ENCODE measurements at places on chromosomes 7 and 10. TPM values are rescaled to one million over a fixed set of nuclear protein-coding genes. Genes with fewer than 3 reads are reported as not detected.

NUTM2E gene
- not detected for total RNA-seq

EBF3 gene
- 10.6 TPM for total RNA-seq

LIPM gene
- total RNA-seq, result not detected

HK1 gene
- 106 TPM for total RNA-seq

ASB10 gene
- total RNA-seq, result not detected

MALRD1 gene
- total RNA-seq, result 2.0 TPM

CALHM2 gene
- total RNA-seq, result 94.3 TPM

LIPJ gene
- not detected for total RNA-seq

- no peak overlapping the region for H3K4me3 ChIP-seq
- H3K27ac ChIP-seq, result no peak overlapping the region
- H3K27me3 ChIP-seq, result no peaks in the 10 kb centered on the region
- no peaks in the 10 kb centered on the region for H3K4me1 ChIP-seq
- DNase-seq, result no peak
- peaks cover 10% of the 10 kb centered on the region for H3K36me3 ChIP-seq
These were observed 78.5 kb downstream of the RBM33 start for GRCh38 chr7:155722936-155723335.

- no peak overlapping the region for H3K27ac ChIP-seq
- no peaks in the 10 kb centered on the region for H3K4me1 ChIP-seq
- no peak for DNase-seq
- H3K4me3 ChIP-seq, result no peak overlapping the region
- H3K27me3 ChIP-seq, result no peaks in the 10 kb centered on the region
- no peaks in the 10 kb centered on the region for H3K36me3 ChIP-seq
These were observed 15.0 kb upstream of the ARMC3 start for GRCh38 chr10:22912763-22913384.

DNA sequence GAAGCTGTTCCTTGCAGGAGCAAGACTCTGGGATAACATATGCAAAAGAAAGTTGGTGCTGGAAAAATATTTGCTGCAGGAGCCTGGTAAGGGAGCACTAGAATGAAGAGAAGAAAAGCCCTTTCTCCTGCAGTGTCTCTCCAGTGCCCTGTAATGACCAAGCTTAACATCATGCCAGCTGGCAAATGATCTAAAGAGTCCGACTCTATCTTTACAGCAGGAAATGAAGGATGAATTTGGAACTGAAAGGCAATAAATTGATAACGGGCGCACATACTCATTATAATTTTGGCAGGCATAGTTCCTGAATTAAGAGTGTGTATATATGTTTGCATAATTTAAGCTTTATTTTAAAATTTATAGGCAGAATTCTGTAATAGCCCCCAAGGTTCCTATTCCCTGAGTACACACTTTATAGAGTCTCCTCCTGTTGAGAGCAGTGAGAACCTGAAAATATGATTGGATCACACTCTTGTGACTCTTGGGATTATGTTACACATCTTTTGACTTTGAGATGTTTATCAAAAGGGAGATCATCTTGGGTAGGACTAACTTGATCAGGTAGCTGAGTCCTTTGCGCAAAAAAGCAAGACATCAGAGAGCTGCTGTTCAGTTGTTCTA, 299.0 kb upstream of the MBL2 start:
- no peak overlapping the region for H3K27ac ChIP-seq
- H3K4me3 ChIP-seq, result no peak overlapping the region
- no peaks in the 10 kb centered on the region for H3K4me1 ChIP-seq
- no peaks in the 10 kb centered on the region for H3K36me3 ChIP-seq

DNA sequence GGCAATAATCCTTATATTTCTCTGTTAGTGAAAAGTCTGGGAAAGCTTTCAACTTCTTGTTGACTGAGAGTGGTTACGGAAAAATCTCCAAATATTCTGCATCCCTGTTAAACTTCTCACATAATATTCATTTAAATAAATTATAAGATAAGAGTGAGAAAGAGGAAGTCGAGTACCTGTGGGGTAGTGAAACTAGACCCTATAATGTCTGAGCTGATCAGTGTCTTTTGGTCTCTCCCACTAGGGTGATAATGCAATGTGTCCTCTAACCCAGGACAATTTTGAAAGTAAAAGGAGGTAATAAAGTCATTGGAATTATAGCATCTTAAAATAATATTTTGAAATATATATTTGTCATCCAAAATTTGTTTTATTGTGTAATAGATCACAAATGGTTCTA, 2.1 kb upstream of the AGR3 start:
- no peaks in the 10 kb centered on the region for H3K27me3 ChIP-seq
- no peak overlapping the region for H3K4me3 ChIP-seq
- no peak for DNase-seq
- no peak overlapping the region for H3K27ac ChIP-seq
- H3K36me3 ChIP-seq, result no peaks in the 10 kb centered on the region

GRCh38 chr7:150846291-150847115, 5.8 kb upstream of the AOC1 start:
- H3K27ac ChIP-seq, result peak overlapping the region; percentile 13
- peak; percentile 74 for DNase-seq
- peaks cover 9% of the 10 kb centered on the region for H3K4me1 ChIP-seq
- no peaks in the 10 kb centered on the region for H3K36me3 ChIP-seq
- no peaks in the 10 kb centered on the region for H3K27me3 ChIP-seq

GRCh38 chr7:22662556-22663356, 64.2 kb upstream of the IL6 start:
- DNase-seq, result no peak
- no peaks in the 10 kb centered on the region for H3K36me3 ChIP-seq

DNA sequence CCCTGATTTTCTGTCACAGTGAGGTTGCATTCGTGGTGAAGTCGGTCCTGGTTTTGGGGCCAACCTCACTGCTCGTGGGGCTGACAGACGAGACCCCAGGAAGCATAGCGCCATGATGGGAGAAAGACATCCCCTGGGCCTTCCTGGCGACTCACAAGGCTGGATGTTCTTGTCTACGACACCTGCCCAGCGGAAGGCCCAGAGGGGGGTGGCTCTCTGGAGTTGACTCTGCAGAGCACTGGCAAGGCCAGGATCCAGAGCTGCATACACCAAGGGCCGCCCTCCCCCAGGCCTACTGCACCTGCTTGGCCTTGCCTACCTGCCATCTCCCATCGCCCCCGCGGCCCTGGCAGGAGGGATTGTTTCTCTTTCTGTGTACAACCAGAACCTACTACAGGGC, 608.9 kb downstream of the PTPRN2 start:
- no peak for DNase-seq
- H3K27me3 ChIP-seq, result no peaks in the 10 kb centered on the region
- no peaks in the 10 kb centered on the region for H3K4me1 ChIP-seq
- H3K27ac ChIP-seq, result no peak overlapping the region
- no peaks in the 10 kb centered on the region for H3K36me3 ChIP-seq

GRCh38 chr7:875476-876076, 778 bp upstream of the GET4 start:
- peak overlapping the region; percentile 51 for H3K4me3 ChIP-seq
- DNase-seq, result peak; percentile 92
- no peaks in the 10 kb centered on the region for H3K27me3 ChIP-seq
- H3K27ac ChIP-seq, result peak overlapping the region; percentile 91

GRCh38 chr10:124018886-124019525, 74.4 kb downstream of the CHST15 start:
- no peak overlapping the region for H3K4me3 ChIP-seq
- H3K36me3 ChIP-seq, result no peaks in the 10 kb centered on the region
- DNase-seq, result no peak

DNA sequence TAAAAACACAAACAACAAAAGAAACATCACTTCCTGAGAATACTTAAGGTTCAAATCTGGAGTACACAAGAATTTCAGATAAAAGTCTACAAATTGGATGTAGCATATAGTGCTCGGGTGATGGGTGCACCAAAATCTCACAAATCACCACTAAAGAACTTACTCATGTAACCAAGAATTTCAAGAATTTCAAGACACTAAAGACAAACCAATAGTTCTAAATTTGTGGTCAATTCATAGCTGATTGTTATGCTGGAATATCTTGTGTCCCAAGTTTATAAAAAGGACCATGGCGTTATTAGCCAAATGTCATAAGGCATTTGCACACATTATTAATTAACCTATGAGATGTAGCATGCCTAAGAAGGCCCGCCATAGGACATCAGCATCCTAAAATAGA, 1204.1 kb upstream of the AUTS2 start:
- H3K27me3 ChIP-seq, result no peaks in the 10 kb centered on the region
- no peak overlapping the region for H3K27ac ChIP-seq
- no peak for DNase-seq

DNA sequence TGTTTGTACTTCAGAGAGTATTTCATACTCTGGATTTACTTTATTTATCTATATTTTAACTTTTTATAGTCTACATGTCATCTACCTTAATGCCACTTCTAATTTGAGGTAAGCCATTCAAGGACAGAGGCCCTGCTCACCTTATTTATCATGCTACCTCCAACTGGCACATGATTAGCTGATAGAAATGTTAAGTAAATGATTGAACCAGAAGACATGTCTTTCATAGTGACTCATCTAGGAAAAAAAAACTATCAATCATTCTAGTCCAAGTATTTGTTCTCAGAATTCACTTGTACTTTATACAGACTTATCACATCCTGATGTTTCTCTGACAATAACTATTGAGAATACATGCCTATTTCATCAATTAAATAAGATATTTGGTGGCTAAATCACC, 856.3 kb downstream of the XPNPEP1 start:
- H3K27ac ChIP-seq, result no peak overlapping the region
- H3K4me3 ChIP-seq, result no peak overlapping the region

- no peak overlapping the region for H3K27ac ChIP-seq
- no peak overlapping the region for H3K4me3 ChIP-seq
These were observed 88.2 kb downstream of the ELFN1 start for GRCh38 chr7:1758028-1758858.

- H3K4me3 ChIP-seq, result peak overlapping the region; percentile 21
- H3K27me3 ChIP-seq, result no peaks in the 10 kb centered on the region
- no peak for DNase-seq
- peaks cover 24% of the 10 kb centered on the region for H3K4me1 ChIP-seq
- H3K36me3 ChIP-seq, result peaks cover 5% of the 10 kb centered on the region
- H3K27ac ChIP-seq, result peak overlapping the region; percentile 67
These were observed 82.1 kb upstream of the PDGFA start for GRCh38 chr7:601595-602340.

GRCh38 chr7:712381-713138, 13.9 kb upstream of the DNAAF5 start:
- no peak for DNase-seq
- no peaks in the 10 kb centered on the region for H3K36me3 ChIP-seq
- H3K4me1 ChIP-seq, result peaks cover 13% of the 10 kb centered on the region
- H3K4me3 ChIP-seq, result peak overlapping the region; percentile 93

DNA sequence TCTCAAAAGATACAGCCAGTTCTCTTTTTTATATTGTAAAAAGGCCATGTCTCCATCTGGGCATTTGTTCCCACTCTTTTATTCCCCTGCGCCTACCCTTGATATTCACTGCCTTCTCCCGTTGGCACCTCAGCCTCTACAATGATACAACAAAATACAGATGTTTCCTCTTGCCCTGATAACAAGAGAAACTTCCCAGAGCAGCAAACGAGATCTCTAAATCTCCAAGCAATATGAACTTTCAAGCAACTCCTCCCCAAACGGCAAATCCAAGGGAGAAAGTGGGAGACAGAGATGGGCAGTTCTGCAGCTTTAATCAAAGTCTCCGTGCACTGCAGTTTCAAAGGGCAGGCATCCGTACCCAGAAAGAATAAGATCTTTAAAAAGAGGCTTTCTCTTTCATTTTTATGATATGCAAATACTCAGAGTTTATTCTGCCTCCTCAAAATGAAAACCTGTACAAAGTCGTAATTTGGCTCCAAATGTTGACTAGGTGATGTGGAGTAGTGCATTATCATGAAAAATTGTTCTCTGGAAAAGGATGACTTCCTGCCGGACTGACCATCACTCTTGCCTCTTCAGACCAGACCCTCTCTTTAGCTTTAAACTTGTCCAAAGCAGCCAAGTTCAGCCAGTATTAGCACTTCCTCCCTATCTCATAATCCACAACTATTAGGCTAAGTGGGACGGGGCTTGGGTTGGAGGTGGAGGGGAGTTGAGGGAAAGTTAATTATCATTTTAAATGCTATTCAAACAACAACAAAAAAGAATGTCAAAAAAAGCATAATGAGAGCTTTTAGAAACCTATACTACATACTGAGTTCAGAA, 682 bp downstream of the HGF start:
- peak overlapping the region; percentile 44 for H3K4me3 ChIP-seq
- no peaks in the 10 kb centered on the region for H3K36me3 ChIP-seq
- no peaks in the 10 kb centered on the region for H3K27me3 ChIP-seq

DNA sequence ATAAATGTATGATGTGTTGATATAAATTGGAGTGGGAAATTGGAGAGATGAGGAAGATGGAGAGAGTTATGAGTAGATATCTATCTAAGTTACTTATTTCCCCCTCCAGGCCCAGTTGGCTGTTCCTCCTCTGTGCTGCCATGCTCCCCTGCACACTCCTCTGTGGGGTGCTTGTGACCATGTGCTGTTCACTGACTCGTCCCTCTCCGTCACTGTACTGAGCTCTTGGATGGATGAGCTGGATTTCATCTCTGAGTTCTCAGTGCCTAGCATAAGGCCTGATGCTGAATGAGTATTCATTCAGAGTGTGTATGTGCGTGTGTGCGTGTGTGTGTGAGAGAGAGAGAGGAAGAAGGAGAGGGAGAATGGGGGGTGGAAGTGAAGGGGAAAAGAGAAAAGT, 14.5 kb downstream of the OR9A2 start:
- H3K27me3 ChIP-seq, result no peaks in the 10 kb centered on the region
- peak overlapping the region; percentile 54 for H3K27ac ChIP-seq
- DNase-seq, result no peak
- H3K36me3 ChIP-seq, result no peaks in the 10 kb centered on the region
- peaks cover 26% of the 10 kb centered on the region for H3K4me1 ChIP-seq

- H3K4me1 ChIP-seq, result no peaks in the 10 kb centered on the region
- no peak overlapping the region for H3K4me3 ChIP-seq
- no peaks in the 10 kb centered on the region for H3K36me3 ChIP-seq
These were observed 6.4 kb upstream of the GPR22 start for GRCh38 chr7:107463139-107464078.

GRCh38 chr10:11176746-11177145, 159.1 kb downstream of the CELF2 start:
- no peaks in the 10 kb centered on the region for H3K36me3 ChIP-seq
- H3K4me1 ChIP-seq, result peaks cover 5% of the 10 kb centered on the region
- no peak for DNase-seq
- no peak overlapping the region for H3K4me3 ChIP-seq

DNA sequence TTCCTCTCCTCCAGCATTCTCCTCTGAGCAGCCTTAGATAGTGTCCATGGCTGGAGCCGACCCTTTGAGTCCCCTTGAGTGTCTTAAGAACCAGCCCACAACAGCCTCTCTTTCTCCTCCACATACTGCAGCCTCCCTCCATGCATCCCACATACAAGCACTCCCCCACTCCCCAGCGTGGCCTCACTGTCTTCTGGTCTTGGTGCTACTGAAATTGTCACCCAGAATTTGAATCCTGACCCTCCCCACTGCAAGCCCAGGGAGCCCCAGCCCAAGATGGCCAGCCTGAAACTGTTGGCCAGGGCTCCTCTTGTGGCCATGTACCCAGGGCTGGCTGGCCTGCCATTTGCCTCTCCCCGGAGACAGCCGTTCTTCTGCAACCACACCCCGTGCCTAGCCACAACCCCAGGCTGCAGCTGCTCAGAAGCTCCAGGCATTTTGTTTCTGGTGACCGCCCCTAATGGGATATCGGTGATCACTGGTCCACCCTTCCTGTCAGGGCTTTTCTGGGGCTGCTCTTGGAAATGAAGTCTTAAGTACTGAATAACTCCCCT, 18.8 kb upstream of the SH2D4B start:
- H3K36me3 ChIP-seq, result no peaks in the 10 kb centered on the region
- no peak for DNase-seq
- H3K4me3 ChIP-seq, result no peak overlapping the region
- H3K27me3 ChIP-seq, result no peaks in the 10 kb centered on the region
- H3K4me1 ChIP-seq, result peaks cover 25% of the 10 kb centered on the region

Data from vagina (tissue), 2 donors.